ENCODE measurements at places on chromosomes 13 and 19. TPM values are rescaled to one million over a fixed set of nuclear protein-coding genes. Genes with fewer than 3 reads are reported as not detected.

Gene CCDC8
- total RNA-seq = 17.4 TPM

DNA sequence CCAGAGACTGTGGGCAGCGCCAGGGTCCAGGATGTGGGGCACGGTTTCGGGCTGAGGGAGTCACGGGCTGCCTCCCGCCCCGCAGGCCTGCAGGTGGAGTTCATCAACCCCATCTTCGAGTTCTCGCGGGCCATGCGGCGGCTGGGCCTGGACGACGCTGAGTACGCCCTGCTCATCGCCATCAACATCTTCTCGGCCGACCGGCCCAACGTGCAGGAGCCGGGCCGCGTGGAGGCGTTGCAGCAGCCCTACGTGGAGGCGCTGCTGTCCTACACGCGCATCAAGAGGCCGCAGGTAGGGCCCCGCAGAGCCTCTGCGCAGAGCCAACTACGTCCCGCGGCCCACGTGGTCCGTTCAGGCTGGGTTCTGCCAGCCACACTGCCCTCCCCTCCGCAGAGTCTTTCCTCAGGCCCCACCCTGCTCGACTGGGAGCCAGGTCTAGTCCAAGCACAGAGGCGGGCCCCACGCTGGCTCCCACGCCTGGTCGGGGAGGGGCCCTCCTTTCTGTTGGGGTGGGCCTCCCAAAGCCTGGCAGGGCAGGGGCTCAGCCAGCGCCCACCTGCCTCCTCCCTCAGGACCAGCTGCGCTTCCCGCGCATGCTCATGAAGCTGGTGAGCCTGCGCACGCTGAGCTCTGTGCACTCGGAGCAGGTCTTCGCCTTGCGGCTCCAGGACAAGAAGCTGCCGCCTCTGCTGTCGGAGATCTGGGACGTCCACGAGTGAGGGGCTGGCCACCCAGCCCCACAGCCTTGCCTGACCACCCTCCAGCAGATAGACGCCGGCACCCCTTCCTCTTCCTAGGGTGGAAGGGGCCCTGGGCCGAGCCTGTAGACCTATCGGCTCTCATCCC lies 2.0 kb upstream of the POLD1 start:
- DNase-seq = peak; percentile 64

GRCh38 chr19:54255105-54255775 lies 1.8 kb downstream of the LILRB5 start:
- peak; percentile 65 for DNase-seq

GRCh38 chr13:77184455-77184854 lies 142.4 kb downstream of the MYCBP2 start:
- DNase-seq = no peak

GRCh38 chr13:51444922-51445321 lies 7.9 kb downstream of the INTS6 start:
- DNase-seq = no peak

Gene PRSS57
- total RNA-seq = not detected
